ENCODE measurements at places on chromosomes 4 and X.
A peak's percentile ranks its signal among the peaks of the same experiment; 100 is the strongest.

- no peak for DNase-seq
These were observed 29.0 kb upstream of the SMAD1 start for GRCh38 chr4:145452447-145453162.

DNA sequence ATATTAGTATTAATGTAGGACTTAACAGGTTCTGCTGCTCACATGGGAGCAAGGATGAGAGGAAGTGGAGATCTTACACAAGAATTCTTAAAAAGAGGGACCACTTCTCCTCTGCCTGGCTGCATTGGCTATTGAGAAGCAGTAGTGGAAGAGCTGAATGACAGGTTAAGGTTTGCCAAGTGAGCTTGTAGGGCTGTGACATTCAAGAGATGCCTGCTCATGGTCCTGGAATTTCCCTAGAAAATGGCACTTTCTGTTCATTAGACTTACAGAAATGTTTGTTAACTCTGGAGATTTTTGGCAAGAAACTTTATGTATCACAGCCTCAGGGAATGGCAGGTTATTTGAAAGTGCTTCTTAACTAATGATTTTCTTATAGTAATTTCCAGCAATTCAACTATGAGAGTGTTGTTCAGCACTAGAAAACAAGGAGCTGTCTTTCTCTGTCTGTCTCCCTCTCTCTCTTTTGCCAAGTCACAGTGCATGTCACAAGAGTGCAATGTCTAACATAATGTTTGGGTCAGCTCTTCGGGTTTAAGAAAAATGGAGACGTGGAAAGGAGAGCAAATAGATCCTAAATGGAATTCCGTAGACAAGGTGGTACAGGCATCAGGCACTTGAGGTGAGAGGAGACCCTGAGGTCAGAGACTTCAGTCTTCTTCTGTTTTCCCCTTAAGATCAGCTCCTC is 8.3 kb upstream of the NAP1L5 start:
- DNase-seq: no peak

GRCh38 chr4:40331101-40331745 is 3.9 kb upstream of the CHRNA9 start:
- DNase-seq: no peak

DNA sequence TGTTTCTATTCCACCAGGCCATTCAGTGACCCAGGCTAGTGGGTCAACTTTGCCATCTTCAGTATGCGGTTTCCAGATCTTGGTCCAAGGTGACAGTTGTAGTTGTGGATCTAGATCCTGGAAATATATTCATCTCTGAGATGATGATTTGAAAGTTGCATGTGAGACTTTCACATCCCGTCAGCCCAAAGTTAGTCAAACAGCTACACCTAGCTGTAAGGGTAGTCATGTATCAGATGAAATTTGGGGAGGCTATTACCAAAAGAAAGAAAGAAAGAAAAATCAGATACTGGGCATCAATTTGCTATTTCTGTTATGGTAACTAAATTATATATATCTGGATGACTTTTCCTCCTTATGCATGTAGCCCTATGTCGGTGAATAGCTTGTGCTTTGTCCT is 259.4 kb upstream of the ARX start:
- DNase-seq: no peak

DNA sequence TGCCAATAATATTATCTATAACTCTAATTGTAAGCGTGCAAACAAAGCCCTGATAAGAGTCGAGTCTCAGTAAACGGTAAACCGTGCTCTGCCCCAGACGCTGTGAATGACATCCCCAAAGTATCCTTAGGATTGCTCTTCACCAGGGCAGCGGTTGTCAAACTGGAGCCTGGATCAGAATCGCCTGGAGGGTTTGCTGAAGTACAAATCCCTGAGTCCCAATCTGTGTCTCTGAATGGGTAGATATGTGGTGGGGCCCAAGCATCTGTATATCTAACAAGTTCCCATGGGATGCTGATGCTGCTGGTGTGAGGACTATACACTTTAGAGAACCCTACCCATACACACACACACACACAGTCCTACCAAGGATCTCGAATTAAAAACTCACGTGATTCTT is 813 bp upstream of the APBB2 start:
- DNase-seq: no peak

GRCh38 chr4:40583850-40584439 is 45.7 kb downstream of the RBM47 start:
- no peak for DNase-seq

GRCh38 chrX:107674480-107675364 is 46.4 kb downstream of the PRPS1 start:
- no peak for DNase-seq

GRCh38 chr4:81722290-81722851 is 250.7 kb upstream of the RASGEF1B start:
- no peak for DNase-seq

- DNase-seq: peak; percentile 94
These were observed 4.1 kb downstream of the PLAC8 start for GRCh38 chr4:83110223-83110945.

GRCh38 chrX:70592091-70592490 is 147.5 kb downstream of the DLG3 start:
- DNase-seq: no peak

DNA sequence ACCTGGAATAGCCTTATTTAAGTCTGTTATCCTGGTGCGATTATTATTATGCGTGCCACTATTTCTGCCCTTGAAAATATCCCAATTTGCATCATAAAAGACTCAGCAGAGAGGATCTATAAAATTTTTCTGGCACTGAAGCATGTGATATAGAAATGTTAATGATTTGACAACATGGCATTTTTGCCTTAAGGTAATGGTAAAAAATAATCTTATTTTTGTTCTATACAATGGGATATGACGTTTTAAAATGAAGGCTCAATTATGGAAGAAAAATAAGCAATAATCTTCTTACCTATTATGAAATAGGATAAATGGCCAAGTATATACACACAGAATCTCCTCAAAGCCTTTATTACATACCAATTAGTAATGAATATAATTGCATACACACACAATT is 113.5 kb downstream of the PDGFC start:
- no peak for DNase-seq

DNA sequence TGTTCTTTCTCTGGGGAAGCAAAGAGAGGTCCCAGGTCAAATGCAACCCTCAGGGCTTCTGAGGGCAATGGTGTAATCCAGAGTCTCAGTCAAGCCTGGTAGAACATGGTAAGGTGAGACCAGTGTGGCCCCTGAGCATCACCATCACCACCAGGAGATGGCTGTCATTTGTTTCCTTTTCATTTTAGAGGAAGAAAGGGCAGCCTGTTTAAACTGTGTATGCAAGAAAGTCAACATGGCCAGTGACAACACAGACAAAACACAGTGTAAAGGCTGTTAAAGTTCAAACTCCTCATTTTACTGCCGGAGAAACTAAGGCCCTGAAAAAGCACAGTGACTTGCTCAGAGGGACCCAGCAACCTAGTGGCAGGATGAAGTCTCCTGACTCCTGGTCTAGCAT is 2.0 kb upstream of the EDA start:
- DNase-seq: no peak

GRCh38 chrX:17564689-17565409 is 172.4 kb upstream of the SCML1 start:
- peak; percentile 61 for DNase-seq

GRCh38 chr4:2937146-2937857 is 25.9 kb downstream of the NOP14 start:
- no peak for DNase-seq

DNA sequence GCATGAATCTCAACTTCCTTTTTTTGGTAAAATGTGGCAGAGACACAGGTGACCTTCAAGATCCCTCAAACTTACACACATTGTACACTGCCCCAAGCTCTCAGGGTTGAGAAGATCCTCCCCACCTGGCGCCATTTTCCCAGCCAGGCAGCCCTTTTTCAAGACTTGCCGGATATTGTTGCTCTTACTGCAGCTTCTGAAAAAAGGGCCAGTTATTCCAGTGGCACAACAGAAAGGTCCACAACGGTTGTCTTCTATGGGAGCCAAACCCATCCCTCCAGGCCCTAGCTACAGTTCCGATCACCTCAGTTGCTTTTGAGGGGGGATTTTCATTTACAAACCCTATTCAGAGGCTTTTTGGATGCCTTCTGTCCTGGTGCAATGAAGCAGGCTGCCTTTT is 101.1 kb downstream of the CHIC2 start:
- DNase-seq: no peak

DNA sequence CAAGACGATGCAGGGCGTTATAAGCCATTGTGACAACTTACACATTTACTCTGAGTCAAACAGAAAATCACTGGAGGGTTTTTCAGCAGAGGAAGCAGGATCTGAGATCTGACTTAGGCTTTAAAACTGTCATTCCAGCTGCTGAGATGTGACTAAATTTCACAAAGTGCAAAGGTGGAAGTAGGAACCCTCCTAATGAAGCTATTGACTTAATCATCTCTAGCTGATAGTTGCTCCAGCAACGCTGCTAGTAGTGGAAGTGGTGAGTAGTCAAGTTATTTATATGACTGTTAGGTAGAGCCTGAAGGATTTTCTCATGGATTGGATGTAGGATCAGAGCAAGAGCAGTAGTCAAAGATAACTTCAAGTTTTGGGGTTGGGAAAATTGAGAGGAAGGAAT is 218.6 kb downstream of the GRID2 start:
- DNase-seq: no peak

DNA sequence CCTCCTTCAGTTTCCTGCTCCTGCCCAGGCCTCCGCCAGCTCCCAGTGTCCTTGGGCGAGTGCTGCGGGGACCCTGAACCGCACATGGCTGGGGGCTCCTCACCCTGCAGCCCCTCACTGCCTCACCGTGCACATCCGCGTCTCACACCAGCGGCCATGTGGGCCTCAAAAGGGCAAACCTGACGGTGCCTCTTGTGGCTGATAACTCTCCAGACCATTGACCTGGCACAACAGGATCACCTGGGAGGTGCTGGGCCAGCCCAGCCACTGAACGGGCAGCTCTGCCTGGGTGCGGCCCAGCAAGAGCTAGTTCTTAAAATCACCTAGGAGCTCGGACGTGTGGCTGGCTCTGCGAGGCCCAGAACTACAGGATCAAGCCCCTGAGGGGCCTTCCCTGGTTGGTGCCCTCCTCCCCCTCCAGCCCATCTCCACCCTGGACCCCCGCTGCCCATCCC is 4.1 kb upstream of the S100P start:
- DNase-seq: no peak

GRCh38 chr4:10326075-10326474 is 131.2 kb downstream of the ZNF518B start:
- no peak for DNase-seq

- DNase-seq: no peak
These were observed 227.6 kb downstream of the PRDM5 start for GRCh38 chr4:120694973-120695372.

DNA sequence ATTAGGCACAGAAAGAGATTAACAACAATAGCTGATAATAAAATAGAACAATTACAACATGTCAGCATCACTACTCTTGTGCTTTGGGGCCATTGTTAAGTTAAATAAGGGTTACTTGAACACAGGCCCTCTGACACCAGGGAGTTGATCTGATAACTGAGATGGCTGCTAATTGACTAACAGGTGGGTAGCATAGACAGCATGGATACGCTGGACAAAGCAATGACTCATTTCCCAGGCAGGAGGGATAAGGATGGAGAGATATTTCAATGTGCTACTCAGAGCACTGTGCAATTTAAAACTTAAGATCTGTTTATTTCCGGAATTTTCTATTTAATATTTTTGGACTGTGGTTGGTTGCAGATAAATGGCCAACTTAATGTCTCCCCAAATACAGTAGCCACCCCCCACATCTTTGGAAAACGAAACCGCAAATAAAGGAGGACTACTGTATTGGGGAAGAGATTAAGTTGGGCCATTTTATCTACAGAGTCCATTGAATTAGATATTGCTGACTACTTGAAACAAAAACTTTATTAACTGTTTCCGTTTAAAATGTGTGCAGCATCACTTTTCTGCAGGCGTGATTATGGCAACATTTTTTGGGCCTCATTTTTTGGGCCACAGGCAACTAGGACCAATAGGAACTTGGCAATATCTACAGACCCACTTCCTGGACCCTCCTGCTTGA is 200.6 kb upstream of the KLF3 start:
- DNase-seq: no peak

- no peak for DNase-seq
These were observed 41.7 kb upstream of the CITED1 start for GRCh38 chrX:72347366-72347765.

DNA sequence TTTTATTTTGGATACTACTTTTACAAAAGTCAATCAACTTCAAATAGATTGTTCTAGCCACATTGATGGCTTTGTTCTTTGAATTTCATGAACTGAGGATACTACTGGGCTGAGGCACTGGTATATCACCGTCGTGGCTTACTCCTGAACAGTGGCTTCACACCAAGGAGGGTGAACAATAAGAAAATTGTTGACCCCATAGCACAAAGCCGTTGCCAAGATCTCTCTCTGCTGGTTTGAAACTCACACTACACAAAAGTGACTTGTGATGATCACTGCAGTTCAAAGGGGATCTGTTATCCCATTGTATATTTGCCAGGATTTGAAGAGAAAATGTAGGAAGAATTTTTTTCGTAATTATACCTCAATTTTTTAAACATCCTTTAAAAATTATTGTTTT is 119.6 kb downstream of the PDLIM5 start:
- DNase-seq: no peak

DNA sequence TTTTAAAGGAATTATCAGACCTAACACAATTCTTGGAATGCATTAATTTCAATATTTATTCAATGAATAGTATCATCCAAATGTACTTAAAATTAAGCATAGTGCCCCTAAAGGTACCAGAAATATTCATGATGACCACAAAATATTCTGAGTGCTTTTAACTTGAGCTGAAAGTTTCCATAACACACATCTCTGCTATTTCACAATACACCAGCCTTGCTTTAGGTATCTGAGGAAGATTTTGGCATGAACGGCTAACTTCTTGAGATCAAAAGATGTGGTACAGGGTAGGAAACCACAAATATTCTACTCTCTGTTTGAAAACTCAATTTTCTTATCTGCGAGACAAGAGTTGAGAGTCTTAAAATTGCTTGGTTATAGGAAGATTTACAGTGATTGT is 538.3 kb upstream of the PCDH7 start:
- no peak for DNase-seq

- no peak for DNase-seq
These were observed 245.9 kb downstream of the IDS start for GRCh38 chrX:149259241-149259640.

DNA sequence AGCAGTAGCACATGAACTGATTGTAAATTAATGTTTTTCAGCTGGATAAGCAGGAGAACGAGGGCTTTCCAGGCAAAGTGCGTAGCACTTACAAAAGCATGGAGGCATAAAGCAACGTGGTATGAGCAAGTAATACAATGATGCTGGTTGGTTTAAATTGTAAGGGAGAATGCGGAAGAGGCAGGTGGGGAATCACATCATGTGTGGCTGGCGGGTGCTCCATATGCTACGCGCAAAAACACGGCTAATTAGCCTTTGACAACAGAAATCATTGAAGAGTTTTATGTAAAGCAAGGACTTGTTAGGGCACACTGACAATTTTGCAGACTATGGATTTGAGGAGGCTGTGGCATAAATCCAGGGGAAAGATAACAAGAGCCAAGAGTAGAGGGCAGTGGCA is 14.6 kb downstream of the SYTL4 start:
- DNase-seq: no peak

GRCh38 chr4:21742326-21742725 is 206.2 kb downstream of the KCNIP4 start:
- DNase-seq: no peak

Measured in HL-60 (cell line).